ENCODE measurements at places on chromosomes 2 and 18.

- no peak for DNase-seq
These were observed 207.0 kb upstream of the AGAP1 start for GRCh38 chr2:235286622-235287374.

DNA sequence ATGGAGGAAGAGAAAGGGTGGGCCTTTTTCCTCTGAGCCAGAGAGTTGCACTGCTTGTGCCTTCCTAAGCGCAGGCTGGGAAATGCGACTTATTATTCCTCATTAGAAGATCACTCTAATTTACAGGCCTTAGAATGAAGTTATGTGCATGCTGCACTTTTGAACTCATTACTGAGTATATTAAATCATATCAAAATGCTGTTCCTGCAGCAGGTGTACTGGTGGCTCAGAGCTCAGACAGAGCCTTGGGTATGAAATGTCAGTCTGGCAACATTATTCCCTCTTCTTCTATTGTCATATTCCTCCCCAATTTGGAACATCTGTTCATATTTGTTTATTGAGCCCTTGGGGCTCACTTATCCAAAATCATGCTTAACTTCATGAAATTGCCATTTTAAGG is 85.5 kb downstream of the ADCYAP1 start:
- no peak for DNase-seq

GRCh38 chr18:55283309-55283708 is 304.7 kb downstream of the TCF4 start:
- no peak for DNase-seq

GRCh38 chr2:40041422-40042382 is 262.6 kb upstream of the THUMPD2 start:
- no peak for DNase-seq

DNA sequence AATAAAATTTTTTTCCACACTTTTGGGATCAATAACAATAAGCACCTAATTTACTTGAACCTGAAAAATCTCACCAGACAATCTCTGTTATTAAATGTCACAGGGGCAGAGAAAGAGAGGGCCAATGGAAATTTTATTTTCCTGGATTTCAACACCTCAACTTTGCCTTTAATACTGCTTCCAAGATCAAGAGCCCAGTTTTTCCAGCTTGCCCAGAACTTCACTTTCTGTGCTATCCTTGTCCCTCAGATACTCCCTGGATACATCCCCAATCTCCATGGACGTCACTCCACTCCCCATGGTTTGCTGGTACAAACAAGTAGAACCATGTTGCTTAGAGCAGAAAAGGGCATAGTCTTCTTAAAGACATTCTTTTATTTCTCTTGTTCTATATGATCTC is 29.3 kb upstream of the PID1 start:
- no peak for DNase-seq

DNA sequence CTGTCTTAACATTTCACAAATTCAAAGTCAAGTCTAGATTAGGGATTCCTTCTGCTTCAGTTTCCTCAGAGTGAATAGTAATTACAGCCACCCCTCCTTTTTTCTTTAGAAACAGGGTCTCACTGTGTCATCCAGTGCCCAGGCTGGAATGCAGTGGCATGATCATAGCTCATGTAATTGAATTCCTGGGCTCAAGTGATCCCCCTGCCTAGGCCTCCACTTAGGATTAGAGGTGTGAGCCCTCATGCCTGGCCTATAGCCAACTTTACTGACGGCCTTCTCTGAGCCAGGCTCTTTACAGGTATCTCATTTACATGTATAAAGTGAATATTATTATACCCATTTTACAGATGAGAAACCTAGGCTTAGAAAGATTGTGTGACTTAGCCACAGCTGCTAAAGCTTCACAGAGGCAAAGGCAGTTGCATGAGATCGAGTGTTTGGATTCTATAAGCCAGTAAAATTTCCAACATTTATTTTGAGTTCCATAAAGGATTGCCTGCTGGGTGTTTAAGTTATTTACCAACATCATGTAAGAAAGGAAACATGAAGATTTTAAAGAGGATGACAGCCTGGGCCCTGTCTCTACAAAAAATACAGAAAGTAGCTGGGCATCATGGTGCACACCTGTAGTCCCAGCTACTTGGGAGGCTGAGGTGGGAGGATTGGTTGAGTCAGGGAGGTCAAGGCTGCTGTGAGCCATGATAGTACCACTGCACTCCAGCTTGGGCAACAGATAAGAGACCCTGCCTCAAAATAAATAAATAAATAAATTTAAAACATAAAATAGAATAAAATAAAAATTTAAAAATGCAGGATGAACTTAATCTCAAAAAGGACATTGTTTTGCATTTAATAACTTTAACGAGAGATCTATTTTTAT is 1.8 kb downstream of the ENOSF1 start:
- no peak for DNase-seq

DNA sequence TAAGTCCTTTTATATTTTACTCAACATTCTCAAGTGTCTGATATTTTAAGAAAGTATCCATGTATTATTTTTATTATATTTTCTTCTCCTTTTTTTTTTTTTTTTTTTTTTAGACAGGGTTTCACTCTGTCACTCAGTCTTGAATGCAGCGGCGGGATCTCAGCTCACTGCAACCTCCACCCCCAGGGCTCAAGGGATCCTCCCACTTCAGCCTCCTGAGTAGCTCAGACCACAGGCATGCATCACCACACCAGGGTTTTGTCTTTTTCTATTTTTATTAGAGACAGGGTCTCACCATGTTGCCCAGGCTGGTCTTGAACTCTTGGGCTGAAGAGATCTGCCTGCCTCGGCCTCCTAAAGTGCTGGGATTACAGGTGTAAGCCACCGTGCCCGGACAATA is 212.1 kb downstream of the TCF4 start:
- DNase-seq, result no peak

- DNase-seq, result no peak
These were observed 220.3 kb downstream of the BCL2 start for GRCh38 chr18:63099091-63099840.

DNA sequence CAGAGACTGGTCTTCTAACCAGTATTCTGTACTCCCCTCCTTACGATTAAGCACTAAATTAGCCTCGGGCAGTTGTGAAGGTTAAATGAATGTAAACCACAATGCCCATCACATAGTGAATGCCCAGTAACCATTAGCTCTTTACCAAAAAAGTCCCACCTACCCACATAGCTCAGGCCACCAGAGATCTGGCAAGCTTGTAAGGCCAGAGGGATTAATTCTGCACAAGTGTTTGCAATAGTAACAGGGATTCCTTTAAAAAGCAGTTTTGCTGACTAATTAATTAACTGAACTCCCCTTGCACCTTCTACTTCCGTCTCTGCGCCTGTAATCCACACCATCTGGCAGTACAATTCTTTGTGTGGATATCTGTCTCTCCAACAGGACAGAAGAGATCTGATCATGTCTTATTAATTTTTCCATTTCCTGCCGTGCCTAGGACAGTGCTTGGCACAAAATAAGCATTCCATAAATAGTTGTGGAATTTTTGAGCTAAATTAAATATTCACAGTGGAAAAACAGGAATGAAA is 36.2 kb upstream of the IGFBP2 start:
- DNase-seq, result no peak

GRCh38 chr2:171394164-171394740 is 39.5 kb downstream of the METTL8 start:
- DNase-seq, result no peak

DNA sequence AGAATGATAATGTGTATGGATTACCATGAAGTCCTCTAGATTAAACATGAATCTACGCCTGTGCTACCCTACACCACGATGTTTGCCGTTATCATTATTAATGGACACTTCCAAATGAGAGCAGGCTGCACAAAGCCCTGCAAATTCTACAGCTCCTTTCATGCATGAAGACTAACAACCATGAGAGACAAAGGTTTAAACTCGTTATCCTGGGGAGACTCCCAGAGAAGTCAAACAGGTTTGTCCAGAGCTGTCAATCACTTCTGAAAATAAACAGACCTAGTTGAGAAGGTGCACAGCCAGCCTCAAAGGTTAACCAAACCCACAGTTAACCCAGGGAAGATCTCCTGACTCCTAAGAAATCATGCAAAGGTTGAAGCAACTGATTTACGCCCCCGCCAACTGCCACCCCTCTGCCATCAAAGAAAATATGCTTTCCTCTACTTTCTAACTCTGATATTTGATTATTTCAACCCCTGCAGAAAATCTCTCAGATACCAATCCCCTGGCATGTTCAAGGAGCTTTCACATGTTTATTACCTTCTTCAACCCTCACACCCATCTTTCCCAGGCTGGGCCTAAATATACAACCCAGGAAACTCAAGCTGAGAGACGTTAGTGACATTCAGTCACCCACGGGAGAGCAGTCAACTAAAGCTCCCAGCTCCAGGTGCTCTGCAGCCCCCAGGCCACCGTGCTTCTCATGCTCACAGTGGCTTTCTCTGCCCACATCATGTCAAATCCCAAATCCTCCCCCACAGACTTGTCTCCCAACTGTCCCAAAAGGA is 35.9 kb downstream of the MYO5B start:
- no peak for DNase-seq

- DNase-seq, result no peak
These were observed 390.7 kb upstream of the NETO1 start for GRCh38 chr18:73258375-73259087.

- no peak for DNase-seq
These were observed 14.1 kb upstream of the MYCN start for GRCh38 chr2:15926252-15926651.

DNA sequence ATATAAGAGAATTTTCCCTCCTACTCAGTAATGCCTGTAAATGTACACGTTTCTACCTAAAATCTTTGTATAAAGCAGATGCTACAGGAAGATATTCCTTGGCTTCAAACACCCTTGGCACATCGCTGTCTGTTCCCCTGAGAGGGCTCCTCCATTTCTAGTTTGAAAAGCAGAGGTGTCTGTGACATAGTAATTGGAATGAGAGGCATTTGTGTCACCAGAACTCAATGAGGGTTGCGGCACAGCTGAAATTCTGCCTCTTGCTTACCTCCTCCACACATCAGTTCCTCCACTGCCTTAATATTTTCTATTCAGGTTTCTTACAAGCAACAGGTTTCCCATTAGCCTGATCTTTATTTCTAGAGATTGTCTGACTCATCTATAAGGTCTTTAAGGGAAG is 359.9 kb upstream of the DCC start:
- no peak for DNase-seq

DNA sequence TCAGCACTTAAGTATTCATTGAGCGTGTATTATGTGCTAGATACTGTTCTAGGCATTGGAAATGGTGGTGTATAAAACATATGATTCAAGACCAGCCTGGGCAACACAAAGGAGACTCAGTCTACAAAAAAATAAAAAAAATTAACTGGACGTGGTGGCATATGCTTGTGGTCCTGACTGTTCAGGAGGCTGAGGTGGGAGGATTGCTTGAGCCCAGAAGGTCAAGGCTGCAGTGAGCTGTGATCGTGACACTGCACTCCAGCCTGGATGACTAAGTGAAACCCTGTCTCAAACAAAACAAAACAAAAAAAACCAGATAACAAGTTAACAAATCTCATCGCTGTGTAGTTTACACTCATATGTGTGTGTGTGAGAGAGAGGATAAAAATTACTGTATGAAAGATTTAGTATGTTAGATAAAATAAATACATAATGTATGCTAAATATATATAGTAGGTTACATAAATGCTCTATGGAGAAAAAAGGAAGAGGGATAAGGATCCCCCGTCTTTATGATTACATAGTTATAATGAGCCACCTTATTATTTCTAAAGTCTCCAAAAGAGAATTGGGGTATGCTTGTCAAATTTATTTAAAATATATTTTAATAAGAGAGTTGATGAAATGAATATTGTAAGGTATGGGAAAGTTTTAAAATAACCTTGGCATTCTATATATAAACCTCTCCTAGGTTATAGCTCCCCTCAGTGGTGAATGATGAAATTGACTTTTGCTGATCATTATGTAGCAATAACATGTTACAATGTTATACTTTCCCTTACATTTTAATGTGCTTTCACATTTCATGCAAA is 69.2 kb downstream of the EHBP1 start:
- DNase-seq, result no peak

GRCh38 chr2:162295009-162295408 is 23.5 kb downstream of the IFIH1 start:
- no peak for DNase-seq

DNA sequence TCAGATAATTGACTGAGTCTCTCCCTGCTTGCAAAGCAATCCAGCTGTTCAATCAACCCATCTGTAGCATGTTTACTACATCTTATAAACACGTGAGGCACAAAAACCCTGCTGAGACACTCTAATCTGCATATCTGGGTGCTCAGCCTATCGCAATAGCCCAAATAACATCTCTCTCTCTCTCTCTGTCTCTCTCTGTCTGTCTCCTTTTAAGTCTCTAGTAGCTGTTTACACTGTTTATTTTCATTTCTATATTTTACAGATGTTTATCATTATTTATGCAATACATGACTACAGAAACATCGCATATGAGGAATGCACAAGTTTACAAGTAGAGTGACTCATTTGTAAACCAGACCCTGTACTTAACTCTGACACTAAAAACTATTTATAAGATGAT is 422.1 kb upstream of the DSEL start:
- no peak for DNase-seq

DNA sequence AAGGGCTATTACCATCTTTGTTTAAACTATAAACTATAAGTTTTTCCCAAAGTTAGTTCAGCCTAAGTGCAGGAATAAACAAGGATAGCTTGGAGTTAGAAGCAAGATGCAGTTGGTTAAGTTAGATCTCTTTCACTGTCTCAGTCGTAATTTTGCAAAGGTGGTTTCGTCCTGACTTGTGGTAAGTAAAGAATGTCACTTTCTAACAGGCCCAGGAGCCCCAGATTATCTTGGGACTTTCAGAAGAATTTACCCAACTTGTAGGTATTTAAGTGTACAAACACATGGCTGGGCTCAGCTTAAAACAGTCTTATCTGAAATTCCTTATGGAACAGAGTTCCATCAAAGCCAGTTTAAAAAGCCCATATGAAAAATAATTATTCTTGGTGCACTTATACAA is 18.3 kb upstream of the FAM98A start:
- DNase-seq, result no peak

DNA sequence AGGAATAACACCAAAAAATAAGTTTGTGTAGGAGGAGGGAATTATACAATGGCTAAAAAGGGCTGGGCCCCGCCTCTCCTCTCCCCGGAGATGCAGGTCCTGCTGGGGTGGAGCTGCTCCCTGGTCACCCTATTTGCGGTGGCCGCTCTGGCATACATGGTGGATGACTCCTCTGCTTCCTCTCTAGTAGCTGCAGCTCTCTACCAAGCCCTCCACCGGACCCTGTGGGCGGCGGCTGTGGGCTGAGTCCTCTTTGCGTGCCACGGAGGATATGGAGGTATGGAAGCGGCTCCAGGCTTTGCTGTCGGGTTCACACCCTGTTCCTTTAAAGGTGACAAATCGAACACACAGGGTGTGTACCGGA is 77.1 kb upstream of the SEC11C start:
- no peak for DNase-seq

DNA sequence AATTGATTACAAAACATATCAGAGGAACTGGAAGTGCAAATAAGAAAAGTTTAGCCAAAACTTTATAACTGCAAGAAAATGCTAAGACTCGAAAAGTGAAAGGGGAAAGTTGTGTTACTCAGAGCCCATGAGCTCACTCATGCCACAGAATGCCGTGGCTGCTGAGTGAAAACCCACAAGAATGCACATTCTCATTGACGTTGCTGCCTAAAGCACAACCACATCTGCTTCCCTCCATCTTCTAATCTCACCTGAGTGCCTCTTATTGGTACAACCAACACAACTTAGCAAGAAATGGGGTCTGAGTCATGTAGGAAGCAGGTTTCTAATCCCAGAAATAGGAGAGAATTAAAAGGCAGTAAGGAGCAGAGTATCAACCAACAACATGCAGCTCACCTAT is 259.7 kb downstream of the LNPK start:
- DNase-seq, result peak; percentile 76

Data from keratinocyte (primary cell).